T-cell (primary cell): ENCODE measurements at places on chromosomes 4 and X. TPM values are rescaled to one million over a fixed set of nuclear protein-coding genes. Genes with fewer than 3 reads are reported as not detected.

The PNMA5 gene
- not detected for total RNA-seq

The DCAF4L1 gene
- 0.37 TPM for total RNA-seq

The GPRASP3 gene
- total RNA-seq: 2.7 TPM

The SLC4A4 gene
- total RNA-seq: 1.6 TPM

The RADX gene
- total RNA-seq: 15.5 TPM

The SPANXC gene
- not detected for total RNA-seq

The SERPINA7 gene
- not detected for total RNA-seq

The KLHL34 gene
- 2.7 TPM for total RNA-seq

The LPAR4 gene
- not detected for total RNA-seq

The CCDC110 gene
- total RNA-seq: 0.35 TPM

The SPANXB1 gene
- total RNA-seq: not detected

The FGA gene
- 4.6 TPM for total RNA-seq

The SPANXD gene
- total RNA-seq: not detected

The MFAP3L gene
- total RNA-seq: 1.6 TPM

The UGT2B7 gene
- total RNA-seq: not detected

The HSFX4 gene
- total RNA-seq: not detected

The RASL11B gene
- 0.72 TPM for total RNA-seq

The ARHGEF6 gene
- total RNA-seq: 79.6 TPM

The MND1 gene
- total RNA-seq: not detected

The DNAAF6 gene
- total RNA-seq: not detected

The CSN1S1 gene
- total RNA-seq: not detected

The XK gene
- total RNA-seq: 0.18 TPM

The GATA1 gene
- total RNA-seq: 0.33 TPM

The SYN1 gene
- total RNA-seq: not detected

The S100G gene
- total RNA-seq: not detected

The SLC16A2 gene
- total RNA-seq: 0.33 TPM

The DMRTC1 gene
- total RNA-seq: 1.5 TPM

The NKAP gene
- total RNA-seq: 12.2 TPM
